ENCODE measurements at places on chromosomes 4 and X.

GRCh38 chr4:38752941-38753806, 29.6 kb downstream of the TLR10 start:
- no peak for DNase-seq

DNA sequence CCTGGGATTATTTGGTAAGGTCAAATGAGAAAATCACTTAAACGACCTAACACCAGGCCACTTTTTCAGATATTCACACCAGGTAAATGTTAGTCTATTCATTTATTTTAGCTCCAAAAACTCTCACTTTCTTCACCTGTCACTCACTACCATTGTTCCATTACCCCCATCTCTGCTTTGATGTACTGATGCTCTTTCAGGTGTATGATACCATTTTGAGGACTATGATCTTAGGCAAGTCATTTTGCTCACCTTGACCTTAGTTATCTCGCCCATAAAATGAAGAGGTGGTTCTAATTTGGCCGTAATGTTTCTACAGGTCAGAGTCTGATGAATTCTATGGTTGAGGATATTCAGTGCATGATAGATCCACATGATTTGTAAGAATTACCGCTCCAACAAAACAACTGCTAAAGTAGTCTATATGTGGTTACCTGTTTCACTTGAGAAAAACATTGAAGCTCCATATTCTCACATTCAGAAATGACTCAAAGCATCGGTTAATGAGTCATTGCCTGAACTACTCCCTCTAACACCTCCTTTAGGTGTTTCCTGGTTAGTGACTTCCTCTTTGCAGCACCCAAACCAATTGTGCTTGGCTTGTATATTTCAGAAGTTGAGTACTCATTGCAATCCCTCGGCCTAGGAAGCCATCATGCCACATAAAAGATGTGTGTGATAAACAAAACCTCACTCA, 4.5 kb downstream of the DTHD1 start:
- peak; percentile 58 for DNase-seq

GRCh38 chr4:31169846-31170245, 449.7 kb downstream of the PCDH7 start:
- DNase-seq: no peak

- DNase-seq: no peak
Measured at GRCh38 chr4:58515226-58515625, 1405.0 kb upstream of the IGFBP7 start.

GRCh38 chrX:133594156-133594555, 178.9 kb upstream of the GPC4 start:
- no peak for DNase-seq

DNA sequence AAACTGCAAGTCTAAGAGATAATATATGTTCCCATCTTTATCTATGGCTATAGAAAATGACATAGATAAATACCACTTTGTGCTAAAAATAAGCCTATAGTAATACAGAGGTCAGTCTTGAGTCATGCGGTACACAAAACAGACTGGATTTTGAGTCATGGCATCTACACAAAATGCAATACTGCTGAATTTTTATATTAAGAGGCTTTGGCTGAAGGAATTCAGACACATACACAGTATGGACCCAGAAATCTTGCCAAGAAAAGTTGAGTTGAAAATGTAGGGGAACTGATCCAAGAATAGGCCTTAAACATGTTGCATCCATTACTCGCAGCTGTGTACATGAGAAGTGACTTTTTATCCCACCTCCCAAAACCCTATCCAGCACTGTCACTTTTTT, 184.4 kb downstream of the TENM3 start:
- DNase-seq: no peak

DNA sequence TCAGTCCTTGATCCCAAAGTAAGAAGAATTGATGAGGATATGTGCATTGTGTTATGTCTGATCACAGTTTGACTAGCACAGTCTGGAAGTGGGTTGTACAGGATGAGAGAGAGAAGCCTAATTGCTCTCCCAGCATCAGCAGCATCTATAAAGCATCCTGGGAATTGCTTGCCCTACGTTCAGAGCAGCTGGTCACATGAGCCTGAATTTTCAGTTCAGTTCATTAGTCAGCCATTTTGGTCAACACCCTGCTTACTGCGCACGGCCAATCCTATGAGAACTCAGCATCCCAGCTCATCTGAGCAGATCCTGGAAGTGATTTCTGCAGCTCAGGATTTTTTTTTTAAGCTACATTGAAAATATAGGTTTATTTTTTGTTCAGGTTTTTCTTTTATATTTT, at the start of gene RUFY3:
Gene RUFY3, plus strand, starts transcription at position 218 of the 400 bp plus-strand sequence. CDS start 610 bp downstream, outside the sequence.
- DNase-seq: no peak

GRCh38 chr4:44914748-44915147, 188.4 kb upstream of the GNPDA2 start:
- DNase-seq: no peak

DNA sequence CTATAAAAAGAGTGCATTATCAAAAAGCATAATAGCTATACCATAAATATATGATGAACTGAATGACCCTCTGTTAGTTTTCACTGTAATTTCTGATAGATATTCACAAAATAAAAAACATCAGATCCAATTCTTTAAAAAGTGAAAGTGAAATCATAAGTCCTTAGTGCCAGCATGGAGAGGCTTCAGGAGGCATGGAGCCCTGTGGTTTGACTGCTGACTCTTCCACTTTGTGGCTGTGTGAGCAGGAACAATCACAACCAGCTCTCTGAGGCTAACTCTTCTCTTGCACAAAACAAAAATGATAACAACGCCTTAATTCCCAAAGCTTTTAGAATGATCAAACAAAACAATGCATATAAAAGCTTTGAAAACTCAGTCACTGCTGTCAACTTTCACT, 1143.9 kb downstream of the PDHA2 start:
- DNase-seq: no peak

- no peak for DNase-seq
Measured at GRCh38 chr4:114547340-114548134, 51.1 kb upstream of the UGT8 start.

- DNase-seq: no peak
Measured at GRCh38 chr4:104941661-104942062, 205.0 kb upstream of the TET2 start.

GRCh38 chr4:146105464-146105863, 70.1 kb upstream of the LSM6 start:
- no peak for DNase-seq

GRCh38 chr4:109916027-109916409, 3.3 kb downstream of the EGF start:
- no peak for DNase-seq

DNA sequence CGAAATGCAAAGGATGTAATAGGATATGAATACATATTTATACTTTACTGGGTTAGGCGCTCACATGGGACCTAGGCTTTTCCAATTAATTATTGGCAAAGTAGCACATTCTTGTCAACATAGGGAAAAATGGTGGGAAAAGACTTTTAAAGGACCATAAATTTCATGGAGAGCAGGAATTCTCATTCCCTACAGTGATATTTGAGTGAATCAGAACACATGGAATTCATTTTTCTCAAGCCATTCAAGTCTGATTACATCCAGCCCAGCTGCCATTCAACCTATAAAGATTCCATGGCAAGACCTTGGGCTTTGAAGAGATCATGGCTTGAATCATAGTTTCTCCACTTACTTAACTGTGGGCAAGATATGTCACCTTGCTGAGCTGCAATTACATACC, 150.4 kb downstream of the SOWAHB start:
- DNase-seq: no peak

GRCh38 chr4:76525751-76526150, 90.7 kb downstream of the SHROOM3 start:
- DNase-seq: no peak

GRCh38 chr4:125091-125771, 930 bp downstream of the ZNF718 start:
- no peak for DNase-seq

DNA sequence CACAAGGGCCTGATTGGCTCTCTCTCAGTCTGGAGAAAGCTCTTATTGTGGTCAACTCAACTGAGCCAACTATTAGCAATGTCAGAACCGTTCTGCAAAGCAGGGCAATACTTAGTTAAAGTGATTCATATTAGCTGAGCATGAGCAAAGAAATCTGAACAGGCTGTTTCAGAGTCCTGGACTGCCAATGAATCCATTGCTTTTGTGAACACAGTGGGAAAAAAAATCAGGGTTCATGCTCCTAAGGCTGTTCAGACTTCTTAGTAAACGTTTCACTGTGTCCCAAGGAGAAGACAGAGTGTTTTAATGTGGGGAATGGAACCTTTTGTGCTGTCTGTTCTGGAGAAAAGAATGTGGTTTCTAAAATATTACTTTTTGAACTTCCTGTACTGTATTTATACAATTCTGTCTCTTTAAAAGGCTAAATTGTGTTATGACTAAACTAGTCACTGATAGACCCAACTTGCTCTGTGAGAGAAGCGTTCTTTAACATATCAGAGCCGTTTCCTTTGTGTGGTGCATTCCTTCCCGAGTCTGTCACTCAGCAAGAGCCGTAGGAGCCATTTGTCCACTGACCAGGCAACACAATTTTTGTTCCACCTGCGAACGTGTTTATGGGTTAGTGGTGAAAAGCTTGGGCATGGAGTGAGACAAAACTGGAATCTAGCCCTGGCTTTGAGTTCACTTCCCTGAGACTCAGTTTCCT, 366.1 kb downstream of the FBXO8 start:
- DNase-seq: no peak

GRCh38 chr4:74653331-74654229, 140.7 kb downstream of the BTC start:
- DNase-seq: no peak

DNA sequence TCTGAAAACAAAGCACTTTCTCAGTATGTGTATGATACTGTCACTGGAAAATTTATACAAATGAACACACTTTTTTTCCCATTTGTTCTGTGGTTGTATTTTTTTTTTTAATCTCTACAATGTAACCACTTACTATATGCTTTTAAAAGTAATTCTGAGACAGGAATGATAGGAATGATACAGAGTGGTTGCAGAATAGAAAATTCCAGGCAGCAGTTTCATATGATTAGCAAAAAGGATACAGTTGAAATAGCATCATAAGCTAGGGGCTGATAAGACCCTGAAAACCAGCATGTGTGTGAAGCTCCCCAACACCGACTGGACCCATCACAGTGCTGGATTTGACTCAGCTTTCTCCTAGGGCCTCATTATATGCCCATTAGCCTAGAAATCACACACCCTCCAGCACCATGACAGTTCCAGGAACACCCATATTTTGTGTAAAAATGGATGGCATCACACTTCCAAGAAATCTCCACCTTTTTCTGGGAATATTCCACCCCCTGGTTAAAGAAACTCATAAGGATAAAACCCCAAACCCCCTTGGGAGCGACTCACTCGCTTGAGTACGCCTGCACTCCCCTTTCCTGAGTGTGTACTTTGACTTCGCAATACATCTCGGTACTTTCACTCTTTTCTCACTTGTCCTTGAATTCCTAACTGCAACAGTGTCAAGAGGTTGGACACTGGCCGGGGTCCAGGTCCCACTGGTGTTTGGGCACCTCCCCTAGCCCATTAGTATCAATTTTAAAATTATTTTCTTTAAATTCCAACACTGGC, 77.4 kb upstream of the AGA start:
- no peak for DNase-seq

Measured in stimulated activated CD4-positive, alpha-beta T cell treated with anti-CD3 and anti-CD28 coated beads, Interleukin-2, amount 100 ng/mL, for 24 hours (primary cell).